ENCODE measurements at places on chromosomes 12 and 14.

- DNase-seq = no peak
Observed at GRCh38 chr12:125132698-125133400, 67.6 kb downstream of the AACS start.

GRCh38 chr14:71054706-71055105, 147.4 kb downstream of the PCNX1 start:
- no peak for DNase-seq

DNA sequence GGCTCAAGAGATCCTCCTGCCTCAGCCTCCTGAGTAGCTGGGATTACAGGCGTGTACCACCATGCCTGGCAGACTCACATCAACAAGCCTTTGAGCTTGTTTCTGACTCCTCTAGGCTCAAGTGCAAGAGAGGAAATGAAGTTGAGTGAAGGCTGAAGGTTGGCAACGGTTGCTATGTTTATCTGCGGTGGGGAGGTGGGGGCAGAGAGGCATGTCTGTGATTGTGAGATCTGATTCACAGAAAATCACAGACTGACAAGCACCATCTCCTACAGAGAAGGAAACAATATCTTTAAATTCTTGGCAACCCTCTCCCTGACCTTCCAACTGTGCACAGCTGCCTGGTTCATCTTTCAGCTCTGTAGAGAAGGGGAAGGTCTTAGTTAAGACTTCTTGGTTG, 22.1 kb upstream of the NINJ2 start:
- peak; percentile 22 for DNase-seq

DNA sequence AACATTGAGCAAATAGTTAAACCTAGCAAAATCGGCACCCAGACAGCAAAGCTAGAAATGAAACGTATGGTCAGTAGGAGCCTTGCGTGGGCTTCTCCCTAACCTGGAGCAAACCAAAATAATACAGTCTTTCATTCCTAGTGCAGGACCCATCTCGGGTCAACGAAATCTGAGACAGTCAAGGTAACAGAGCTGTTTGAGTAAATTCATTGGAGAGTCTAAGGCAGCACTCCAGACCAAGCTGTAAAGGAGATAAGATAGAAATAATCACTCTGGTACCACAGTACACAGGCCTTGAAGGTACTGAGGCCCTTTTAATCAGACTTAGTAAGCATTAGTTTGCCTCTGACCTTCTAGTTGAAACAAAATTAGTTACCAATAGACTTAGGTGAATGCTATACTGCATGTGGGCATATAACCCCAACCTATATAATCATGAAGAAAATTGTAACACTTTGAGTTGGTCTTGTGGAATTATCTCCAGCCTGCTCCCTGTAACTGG, 54.4 kb upstream of the BICD1 start:
- DNase-seq = peak; percentile 53

DNA sequence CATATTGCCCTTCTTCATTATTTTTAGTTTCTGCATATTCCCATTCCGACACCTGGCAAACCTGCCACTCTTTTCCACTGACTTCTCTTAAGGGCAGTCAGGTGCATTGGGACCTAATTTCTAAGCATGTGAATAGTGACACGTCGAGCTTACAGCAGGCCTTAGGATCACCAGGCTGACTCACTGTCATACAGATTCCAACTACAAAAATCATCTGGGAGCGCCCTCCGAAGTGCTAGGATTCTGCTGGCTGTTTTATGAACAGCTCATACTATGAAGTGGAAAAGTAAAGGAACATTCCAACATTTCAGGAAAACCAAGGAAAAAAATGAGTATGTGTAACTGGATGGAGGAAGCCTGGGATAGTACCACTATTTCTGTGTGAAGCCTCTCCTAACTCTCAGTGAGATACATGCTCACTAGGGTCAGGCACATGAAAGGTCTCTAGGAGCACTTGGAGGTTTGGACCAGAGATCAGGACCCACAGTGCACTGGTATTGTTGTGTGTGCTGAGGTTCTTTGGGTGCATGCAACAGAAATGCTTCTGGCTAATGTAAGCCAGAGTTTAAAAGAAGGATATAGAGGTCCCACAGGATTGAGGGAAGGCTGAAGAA, 257.4 kb downstream of the ZFP36L1 start:
- no peak for DNase-seq

GRCh38 chr12:99984271-99985128, at the start of gene ANKS1B:
ANKS1B (minus strand) TSS chr12:99984936; CDS start chr12:99984237, 699 bp downstream.
- DNase-seq = peak; percentile 68

- no peak for DNase-seq
Observed at GRCh38 chr12:55624056-55624455, 12.6 kb upstream of the OR10P1 start.

DNA sequence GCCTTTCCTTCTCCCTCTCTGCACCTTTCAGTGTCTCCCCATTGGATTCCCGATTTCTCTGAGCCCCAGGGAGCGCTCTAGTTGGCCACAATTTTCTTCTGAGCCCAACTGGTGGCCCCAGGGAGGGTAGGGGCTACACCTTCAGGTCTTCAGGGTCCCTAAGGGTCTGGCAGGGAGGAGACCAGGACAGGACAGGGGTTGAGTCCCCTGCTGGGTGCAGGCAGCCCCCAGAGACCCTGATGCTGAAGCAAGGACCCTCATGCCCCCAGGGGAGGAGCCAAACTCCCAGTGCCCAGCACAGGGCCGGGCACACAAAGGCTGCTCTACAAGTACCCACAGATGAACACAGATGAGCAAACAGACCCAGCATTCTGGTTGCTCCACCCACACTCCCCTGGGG, 12.7 kb downstream of the FOXN4 start:
- DNase-seq = no peak

GRCh38 chr12:114555451-114555850, 128.5 kb downstream of the TBX3 start:
- no peak for DNase-seq

- no peak for DNase-seq
Observed at GRCh38 chr12:55965240-55965639, 602 bp downstream of the PMEL start.

GRCh38 chr14:88488897-88489296, 65.9 kb downstream of the PTPN21 start:
- DNase-seq = peak; percentile 27

- DNase-seq = no peak
Observed at GRCh38 chr12:3330976-3331510, 160.0 kb upstream of the PRMT8 start.

DNA sequence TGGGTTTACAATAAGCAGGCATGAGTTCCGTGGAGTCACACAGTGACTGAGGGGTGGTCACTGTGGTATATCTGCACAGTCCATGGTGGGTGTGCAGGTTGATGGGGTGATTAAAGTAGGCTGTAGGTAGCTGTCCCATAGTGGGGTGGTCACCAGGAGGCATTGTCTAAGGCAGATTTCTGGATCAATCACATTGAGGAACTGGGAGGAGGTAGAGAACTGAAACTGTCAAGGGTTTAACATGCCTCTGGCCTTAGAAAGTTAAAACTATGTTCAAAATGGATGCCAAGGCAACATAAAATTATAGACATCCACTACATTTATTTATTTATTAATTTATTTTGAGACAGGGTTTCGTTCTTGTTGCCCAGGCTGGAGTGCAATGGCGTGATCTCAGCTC, 8.3 kb downstream of the ADCK1 start:
- no peak for DNase-seq

GRCh38 chr12:14928931-14929330, 9.4 kb downstream of the ERP27 start:
- DNase-seq = peak; percentile 80

DNA sequence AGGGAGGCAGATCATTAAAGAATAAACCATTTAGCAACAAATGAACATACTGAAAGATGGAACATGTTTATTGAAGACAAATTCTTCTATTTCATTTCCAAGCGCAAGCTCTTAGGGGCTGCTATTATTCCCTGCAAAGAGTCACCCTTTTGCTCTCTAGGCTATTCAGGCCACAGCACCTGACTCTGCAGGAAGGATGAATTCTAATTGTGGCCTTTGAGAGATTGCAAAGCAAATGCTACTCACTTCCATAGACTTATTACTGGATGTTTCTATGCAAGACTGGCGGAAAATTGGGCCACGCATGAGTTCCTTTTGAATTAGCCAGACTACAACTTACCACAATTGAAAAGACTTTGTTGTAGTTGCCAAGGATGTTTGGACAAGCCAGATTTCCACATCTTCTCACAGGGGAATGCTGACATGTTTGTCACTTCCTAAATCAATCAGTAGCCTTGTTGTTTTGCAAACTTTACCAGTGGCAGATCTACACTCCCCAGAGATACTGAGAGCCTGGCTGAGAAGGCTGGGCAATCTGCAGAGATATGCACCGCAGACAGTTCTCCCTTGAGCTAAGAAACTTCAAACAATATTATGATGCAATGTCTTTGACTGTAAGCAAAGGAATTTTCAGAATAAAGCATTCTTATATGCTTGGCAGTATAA, 334.3 kb upstream of the SYT1 start:
- no peak for DNase-seq

DNA sequence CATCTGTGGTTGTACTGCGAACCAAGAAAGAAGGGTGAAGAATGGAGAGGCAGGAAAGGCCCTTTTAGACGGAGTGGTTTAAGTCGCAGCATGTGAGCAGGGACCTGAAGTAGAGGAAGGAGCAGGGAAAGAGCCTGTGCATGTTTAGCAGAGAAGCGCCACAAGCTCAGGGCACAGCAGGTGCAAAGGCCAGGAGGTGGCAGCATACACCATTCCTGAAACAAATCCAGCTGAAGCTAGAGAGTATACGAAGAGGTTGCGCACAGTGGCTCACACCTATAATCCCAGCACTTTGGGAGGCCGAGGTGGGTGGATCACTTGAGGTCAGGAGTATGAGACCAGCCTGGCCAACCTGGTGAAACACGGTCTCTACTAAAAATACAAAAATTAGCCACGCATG, 49.9 kb downstream of the HELB start:
- DNase-seq = peak; percentile 26

DNA sequence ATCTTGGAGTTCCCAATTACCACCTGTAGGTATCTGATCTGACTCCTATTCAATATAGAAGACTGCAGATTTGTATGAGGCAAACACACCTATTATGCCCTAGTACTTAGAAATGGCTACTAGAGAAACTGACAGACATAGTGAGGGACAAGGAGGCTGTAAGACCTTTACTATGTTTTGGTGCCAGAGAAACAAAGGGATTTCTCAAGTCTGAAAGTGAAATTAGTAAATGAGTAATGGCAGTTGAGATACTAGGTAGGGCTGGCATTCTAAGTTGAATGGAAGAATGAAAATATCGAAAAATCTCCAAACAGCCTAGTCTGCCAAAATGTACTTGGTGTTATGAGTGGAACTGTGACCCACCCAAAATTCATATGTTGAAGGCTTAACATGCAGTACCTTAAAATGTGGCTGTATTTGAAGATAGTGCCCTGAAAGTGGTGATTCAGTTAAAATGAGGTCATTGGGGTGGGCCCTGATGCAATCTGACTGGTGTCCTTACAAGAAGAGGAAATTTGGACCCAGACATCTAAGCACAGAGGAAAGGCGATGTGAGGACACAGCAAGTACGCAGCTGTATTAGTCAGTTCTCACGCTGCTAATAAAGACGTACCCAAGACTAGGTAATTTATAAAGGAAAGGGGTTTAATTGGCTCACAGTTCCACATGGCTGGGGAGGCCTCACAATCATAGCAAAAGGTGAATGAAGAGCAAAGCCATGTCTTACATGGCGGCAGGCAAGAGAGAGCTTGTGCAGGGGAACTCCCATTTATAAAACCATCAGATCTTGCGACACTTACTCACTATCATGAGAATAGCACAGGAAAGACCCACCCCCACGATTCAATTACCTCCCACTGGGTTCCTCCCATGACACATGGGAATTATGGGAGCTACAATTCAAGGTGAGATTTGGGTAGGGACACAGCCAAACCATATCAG, 127.0 kb downstream of the APAF1 start:
- DNase-seq = no peak

GRCh38 chr12:124520265-124520701, 47.1 kb downstream of the NCOR2 start:
- DNase-seq = no peak

DNA sequence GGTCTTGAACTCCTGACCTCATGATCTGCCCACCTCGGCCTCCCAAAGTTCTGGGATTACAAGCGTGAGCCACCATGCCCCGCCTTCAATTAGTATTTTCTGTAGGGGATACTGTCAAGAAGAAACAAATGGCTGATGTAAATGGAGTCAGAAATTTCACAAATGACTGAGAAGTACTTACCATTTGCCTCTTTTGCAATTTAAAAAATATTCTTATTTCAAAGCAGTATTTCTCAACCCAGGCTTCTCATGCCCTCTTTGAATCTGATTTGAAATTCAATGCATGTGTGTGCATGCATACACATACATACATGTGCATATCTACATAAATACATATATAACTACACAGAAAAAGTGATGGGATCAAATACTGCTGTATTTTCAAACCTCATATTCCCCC, 4.4 kb downstream of the PSMA6 start:
- no peak for DNase-seq

GRCh38 chr12:30286345-30286926, 409.2 kb downstream of the IPO8 start:
- no peak for DNase-seq

GRCh38 chr12:9184276-9184675, 23.9 kb downstream of the PZP start:
- no peak for DNase-seq

DNA sequence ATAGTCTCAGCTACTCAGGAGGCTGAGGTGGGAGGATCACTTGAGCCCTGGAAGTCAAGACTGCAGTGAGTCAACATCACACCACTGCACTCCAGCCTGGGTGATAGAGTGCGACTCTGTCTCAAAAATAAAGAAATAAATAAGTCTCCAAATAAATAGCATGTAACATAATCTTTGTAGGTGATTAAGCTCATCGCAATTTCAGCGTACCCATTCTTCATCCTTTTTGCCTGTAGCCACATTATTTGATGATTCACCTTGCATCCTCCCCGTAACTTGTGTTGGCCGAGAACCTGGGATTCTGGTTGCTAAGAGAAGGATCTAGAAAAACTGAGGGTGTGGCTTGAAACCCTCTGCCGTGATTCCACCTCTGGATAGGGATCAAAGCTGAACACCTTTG, 115.1 kb downstream of the GALC start:
- DNase-seq = no peak

DNA sequence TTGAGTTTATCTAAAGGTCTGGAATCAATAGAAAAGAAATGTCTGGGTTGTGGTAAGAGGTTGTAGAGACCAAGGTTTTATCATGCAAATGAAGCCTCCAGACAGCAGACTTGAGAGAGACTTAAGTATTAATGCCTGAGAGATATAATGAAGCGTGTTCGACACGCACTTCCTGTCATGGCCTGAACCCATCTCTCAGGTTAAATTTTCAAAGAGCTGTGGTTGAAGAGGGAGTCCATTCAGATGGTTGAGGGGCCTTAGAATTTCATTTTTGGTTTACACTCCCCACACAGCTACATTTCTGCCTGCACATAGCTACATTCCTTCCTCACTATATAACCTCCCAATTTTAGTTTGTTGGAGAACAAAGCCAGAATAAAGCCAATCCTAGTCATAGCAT, 10.1 kb upstream of the CLEC12A start:
- no peak for DNase-seq

GRCh38 chr14:66709291-66709690, 201.3 kb downstream of the GPHN start:
- peak; percentile 5 for DNase-seq
